ENCODE measurements at places on chromosomes 3 and 15.

DNA sequence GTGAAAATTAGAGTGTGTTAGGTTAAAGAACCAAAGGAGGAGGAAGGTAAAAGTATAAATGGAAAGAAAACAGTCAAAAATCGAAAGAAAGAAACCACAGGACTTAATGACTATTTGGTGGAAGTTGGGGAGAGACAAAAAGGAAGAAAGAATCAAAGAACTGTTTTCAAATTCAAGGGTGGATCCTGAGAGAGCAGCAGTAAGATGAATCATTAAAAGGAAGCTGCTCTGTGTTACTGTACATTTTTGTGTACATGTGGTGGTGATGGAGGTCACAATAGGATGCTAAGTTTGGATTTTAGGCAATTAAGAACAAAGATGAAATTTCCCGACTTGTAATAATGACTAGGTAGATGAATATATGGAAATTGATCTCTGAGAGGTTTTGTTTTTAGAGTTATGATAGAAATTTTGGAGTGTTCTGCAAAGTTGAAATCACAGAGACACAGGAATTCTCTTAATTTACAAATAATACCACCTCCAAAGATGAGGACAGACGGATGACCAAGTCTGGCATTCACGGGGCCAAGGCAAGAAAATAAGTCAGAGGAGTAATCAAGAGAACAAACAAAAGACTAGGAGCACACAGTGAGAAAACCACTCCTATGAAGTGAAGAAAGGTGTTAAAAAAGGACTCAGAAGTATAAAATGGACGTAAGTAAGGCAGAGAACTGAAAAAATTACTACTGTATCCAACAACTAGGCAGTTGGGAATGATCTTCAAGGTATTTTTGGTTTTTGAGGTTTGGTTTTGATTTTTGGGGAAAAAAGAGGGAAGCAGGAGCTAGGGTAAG is 7.1 kb downstream of the DHX36 start:
- H3K27ac ChIP-seq, result no peak overlapping the region
- peaks cover 5% of the 10 kb centered on the region for H3K36me3 ChIP-seq
- H3K27me3 ChIP-seq, result no peaks in the 10 kb centered on the region
- no peak overlapping the region for H3K4me3 ChIP-seq
- no peak for DNase-seq

DNA sequence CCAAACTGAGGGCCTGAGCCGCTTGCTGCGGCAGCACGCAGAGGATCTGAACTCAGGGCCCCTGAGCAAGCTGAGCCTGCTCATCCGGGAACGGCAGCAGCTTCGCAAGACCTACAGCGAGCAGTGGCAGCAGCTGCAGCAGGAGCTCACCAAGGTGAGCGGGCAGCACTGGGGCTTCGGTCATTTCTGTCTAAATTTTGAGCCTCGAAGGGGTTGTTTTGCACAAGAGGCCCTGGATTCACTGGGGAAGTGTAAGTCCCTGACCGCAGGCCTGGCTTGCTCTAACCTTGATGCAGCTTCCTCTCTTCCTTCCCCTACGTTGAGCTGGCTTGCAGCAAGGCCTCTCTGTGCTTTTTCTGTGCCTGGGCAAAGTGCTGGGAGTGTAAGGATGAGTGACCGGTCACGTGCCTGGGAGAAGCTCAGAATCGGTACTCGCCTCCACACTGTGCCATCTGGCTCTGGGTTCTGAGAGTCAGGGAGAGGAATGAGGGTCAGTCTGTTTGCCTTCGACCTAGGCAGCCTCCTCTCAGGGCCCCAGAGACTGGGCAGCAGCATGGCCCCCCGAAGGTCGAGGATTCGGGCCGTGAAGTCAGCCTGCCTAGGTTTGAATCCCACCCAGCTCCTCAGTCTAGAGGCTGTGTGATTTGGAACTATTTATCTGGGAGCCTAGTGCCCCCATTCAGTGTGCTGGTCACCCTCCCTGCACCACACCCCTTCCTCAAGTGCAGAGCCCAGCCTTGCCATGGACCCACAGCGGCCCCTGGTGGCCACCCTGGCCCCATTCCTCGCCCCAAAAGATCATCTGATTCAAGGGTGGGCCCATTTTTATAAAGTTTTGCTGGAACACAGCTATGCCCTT is 1.4 kb downstream of the FES start:
- no peaks in the 10 kb centered on the region for H3K27me3 ChIP-seq
- H3K36me3 ChIP-seq, result no peaks in the 10 kb centered on the region
- DNase-seq, result peak; percentile 82
- peaks cover 5% of the 10 kb centered on the region for H3K4me1 ChIP-seq

DNA sequence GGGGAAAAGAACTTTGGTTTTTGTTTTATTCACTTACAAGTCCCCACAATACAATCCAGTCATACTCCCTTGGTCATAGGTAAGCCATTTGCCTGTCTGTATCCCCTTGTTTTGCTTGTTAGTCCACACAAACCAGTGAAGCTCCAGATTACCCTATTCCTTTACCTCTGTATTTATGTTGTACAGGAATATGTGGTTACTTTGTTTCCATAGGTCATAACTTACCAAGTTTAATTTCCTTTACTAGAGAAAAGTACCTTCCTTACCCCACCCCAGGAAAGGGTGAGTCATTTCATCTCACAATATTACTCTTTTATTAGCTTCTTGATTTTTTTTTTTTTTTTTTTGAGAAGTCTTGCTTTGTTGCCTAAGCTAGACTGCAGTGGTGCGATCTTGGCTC is 113.4 kb upstream of the LRRFIP2 start:
- no peak for DNase-seq
- H3K4me1 ChIP-seq, result no peaks in the 10 kb centered on the region

GRCh38 chr3:177629276-177629675 is 432.0 kb upstream of the TBL1XR1 start:
- no peak overlapping the region for H3K27ac ChIP-seq
- DNase-seq, result no peak
- H3K36me3 ChIP-seq, result no peaks in the 10 kb centered on the region
- H3K4me3 ChIP-seq, result no peak overlapping the region
- no peaks in the 10 kb centered on the region for H3K4me1 ChIP-seq

GRCh38 chr15:69661446-69661845 is 208.8 kb downstream of the RPLP1 start:
- H3K36me3 ChIP-seq, result no peaks in the 10 kb centered on the region
- H3K4me1 ChIP-seq, result no peaks in the 10 kb centered on the region
- no peak overlapping the region for H3K27ac ChIP-seq
- H3K4me3 ChIP-seq, result no peak overlapping the region

- peaks cover 6% of the 10 kb centered on the region for H3K4me1 ChIP-seq
- peak overlapping the region; percentile 14 for H3K27ac ChIP-seq
- no peaks in the 10 kb centered on the region for H3K27me3 ChIP-seq
- no peak overlapping the region for H3K4me3 ChIP-seq
- DNase-seq, result no peak
Observed at GRCh38 chr3:11583235-11583634, 60.5 kb downstream of the VGLL4 start.

Data from colonic mucosa (tissue), 4 donors.